Ovary (tissue), 10 donors: ENCODE measurements at places on chromosomes 7 and 10. TPM values are rescaled to one million over a fixed set of nuclear protein-coding genes. Genes with fewer than 3 reads are reported as not detected.

TCAF1 gene
- total RNA-seq: 75.8 TPM

FLNC gene
- total RNA-seq: 16.4 TPM

ADGRA1 gene
- 0.07 TPM for total RNA-seq

ARHGAP19 gene
- 18.1 TPM for total RNA-seq

CCDC7 gene
- total RNA-seq: 83.4 TPM

TNRC18 gene
- 76.4 TPM for total RNA-seq

AOC1 gene
- total RNA-seq: not detected

PNLIPRP1 gene
- 0.34 TPM for total RNA-seq

KDM7A gene
- total RNA-seq: 4.8 TPM

OR13A1 gene
- total RNA-seq: not detected

ACSL5 gene
- total RNA-seq: 20.6 TPM

RTKN2 gene
- total RNA-seq: 0.46 TPM

WNT8B gene
- not detected for total RNA-seq

LIPM gene
- total RNA-seq: not detected

SLC18A3 gene
- total RNA-seq: not detected

GRCh38 chr10:67076144-67076543 lies 150.3 kb downstream of the LRRTM3 start:
- DNase-seq: no peak

- DNase-seq: no peak
Measured at GRCh38 chr10:132094581-132095234, 29.0 kb downstream of the JAKMIP3 start.

DNA sequence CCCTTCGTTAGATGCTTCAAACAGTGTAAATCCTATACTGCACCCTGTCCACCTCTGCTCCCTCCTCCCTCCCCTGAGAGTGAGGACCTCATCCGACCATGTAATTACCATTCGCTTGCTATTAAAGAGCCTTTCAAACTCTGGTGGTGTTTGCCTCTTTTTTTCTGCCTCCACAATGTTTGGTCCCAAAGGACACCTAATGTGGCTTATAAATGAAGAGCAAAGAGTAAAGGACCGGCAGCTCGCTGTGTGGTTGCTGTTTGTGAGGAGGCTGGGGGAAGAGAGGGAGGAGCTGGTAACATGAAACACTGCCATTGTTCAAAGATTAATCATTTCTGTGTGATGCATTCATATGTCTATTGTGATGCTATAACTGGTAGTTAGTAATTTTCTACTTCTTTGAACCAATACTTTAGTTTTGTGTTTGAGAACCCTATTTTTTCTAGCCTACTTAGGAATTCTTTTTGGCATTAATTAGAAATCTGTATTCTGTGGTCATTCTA lies 27.9 kb downstream of the MTURN start:
- DNase-seq: no peak

- DNase-seq: no peak
Measured at GRCh38 chr10:58773341-58773740, 260.7 kb downstream of the BICC1 start.

DNA sequence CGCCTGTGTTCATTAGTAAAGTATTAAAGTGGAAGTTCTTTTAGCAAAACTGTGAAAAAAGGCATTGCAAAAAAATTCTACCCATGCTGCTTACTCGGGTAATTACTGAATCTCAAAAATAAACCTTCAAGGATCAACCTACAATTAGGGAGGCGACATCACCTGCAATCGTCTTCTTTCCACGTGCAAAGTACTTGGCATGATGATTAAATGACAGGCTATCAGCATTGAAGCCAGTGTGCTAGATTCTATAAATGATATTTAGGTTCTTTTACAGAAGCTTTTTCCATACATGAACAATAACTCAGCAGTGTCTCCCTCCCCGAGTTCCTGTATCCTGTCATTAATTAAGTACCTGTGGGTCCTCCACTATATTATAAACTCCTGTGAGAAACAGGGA lies 105.8 kb downstream of the SFMBT2 start:
- DNase-seq: no peak

DNA sequence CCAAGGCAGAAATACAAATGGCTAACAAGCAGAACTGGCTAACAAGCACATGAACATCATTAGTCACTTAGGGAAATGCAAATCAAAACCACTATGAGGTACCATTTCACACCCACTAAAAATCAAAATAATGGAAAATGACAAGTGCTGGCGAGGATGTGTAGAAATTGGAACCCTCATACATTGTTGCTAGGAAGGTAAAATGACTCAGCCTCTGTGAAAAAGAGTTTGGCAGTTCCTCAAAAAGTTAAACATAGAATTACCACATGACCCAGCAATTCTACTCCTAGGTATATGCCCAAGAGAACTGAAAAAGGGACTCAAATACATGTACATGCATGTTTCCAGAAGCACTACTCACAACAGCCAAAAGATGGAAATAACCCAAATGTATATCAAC lies 52.8 kb upstream of the ANAPC16 start:
- DNase-seq: no peak

DNA sequence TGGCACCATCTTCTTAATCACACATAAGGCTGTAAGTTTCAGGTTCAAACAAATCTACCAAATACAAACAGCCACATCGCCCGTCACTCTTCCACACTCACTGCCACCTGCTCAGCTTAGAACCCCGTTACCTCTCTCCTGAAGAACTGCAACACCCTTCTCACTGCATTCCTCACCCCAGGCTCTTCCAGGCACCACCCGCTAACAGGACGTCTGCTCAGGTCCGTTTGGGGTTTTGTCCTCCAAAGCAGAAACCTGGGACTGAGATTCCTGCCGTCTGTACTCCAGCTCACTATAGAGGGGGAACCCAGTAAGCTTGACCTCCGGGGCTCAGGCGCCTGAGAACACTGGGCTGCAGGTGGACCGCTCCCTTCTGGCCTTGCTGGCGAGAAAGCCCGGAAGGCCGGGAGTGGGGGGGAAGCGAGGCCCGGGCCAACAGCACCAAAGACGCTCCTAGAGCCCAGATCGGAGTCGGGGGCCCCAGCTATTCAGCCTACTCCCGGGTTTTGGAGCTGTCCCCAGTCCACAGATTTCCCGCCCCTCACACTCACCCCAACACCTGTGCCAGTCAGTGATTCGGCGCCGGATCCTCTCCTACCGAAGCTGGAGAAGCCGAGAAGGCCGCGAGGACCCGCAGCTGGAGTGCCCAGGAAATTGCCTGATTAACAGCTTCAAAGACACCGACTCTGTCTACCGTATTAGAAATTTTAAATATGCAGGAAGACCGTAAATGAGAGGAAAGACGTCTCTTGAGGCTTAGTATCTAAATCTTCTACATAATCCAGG lies at the start of gene AP3M1:
TSS of gene AP3M1 (minus strand) at position 625 of the 786 bp plus-strand sequence. CDS start 12,449 bp downstream, outside the sequence.
- peak; percentile 84 for DNase-seq

GRCh38 chr7:47498229-47499056 lies 83.5 kb downstream of the TNS3 start:
- DNase-seq: no peak

DNA sequence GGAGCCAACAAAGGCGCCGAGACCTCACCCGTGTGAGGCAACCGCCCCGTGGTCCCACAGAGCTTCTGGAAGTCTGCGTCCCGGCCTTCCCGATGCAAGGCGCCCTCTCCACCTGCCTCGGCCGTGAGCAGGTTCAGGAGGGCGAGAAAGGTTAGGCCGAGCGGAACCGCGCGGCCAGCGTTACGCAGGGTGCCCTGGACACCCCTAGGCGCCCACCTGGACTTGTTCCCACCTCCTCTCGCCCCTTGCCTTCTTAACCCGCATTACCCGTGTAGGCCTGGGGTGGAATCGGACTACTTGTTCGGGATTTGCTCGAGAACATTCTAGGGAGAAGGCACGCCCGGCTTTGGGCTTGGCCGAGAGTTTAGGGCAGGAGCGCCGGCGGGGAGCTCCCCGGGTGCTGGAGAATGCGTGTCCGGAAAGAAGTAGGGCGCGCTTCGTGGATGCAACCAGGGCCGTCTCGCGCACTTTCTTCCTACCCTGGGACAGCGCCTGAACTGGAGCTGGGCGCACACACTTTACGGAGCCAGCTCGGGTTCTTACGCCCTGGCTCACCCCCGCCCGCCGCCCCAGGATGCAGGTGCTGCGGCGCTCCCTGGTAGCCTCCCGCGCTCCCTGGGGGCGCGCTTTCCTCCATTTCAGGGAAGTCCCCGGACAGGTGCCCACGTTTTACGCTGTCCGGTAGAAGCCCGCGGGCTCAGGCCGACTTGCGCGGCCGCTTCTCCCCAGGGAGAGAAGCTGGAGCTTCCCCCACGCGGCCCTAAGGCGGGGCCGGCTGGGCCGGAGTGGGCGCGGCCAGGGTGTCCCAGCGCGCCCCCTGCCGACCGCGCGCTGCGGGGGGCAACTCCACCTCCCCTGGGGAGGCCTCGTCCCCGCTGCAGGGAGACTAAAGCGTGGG lies 74.5 kb downstream of the INSIG1 start:
- DNase-seq: no peak

- no peak for DNase-seq
Measured at GRCh38 chr7:79489371-79489770, 35.9 kb upstream of the MAGI2 start.

GRCh38 chr10:22379059-22379458 lies 33.8 kb downstream of the SPAG6 start:
- no peak for DNase-seq

GRCh38 chr10:73263693-73264347 lies 11.4 kb upstream of the MRPS16 start:
- DNase-seq: no peak

DNA sequence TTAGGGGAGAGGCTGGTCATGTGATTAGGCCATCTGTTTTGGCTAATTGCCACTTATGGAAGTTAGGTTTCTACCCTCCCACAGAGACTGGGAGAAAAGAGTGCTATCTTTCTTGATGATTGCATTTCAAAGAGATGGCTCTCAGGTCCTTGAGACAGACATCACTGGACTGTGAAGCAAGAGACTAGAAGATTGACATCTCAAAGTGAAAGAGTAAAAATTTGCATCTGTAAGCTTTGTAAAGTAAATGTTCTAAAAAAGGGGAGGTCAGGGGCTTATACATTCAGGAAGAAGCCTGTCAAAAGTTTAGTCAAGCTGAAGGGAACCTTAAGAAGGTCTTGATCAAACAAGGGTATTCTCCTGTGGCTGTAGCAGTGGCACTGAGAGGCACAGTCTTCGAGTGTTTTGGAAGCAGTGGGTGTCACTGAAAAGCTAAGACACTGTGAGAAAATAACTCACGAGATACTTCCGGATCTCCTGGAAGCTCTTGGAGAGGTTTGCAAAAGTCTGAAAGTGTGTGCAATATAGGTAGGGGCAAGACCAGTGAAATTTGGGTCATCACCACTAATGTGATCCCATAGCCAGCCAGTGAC lies 342.1 kb downstream of the PHF14 start:
- no peak for DNase-seq

DNA sequence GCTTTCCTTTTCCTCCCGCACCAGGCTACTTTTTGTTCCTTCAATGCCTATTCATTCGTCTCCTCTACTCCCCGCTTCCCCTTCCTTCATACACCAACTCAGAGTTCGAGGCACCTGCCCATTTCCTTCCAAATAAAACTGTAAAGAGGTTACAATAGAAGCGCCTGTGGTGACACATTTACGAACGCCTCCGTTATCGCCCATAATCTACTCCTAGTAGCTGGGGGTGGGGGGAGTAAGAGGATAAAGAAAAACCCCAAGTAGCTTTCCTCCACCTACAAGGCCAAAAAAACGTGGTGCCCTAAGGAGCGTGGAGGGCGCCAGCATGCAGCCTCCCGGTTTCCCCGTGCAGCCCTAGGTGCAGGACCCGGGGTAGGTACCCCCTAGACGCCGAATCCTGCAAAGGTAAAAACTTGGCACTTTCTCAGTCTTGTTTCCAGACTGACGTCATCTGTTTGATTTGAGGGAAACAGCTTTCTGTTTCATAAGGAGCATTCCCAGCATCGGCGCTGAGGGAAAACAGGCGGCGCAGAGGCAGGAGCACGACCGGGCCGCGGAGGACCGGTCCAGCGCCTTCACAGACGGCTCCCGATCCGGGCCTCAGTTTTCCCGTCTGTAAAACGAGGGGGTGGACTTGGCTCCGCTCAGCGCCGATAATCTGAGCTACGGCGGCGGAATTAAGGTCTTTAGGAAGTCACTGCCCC lies 922 bp downstream of the PPA1 start:
- DNase-seq: peak; percentile 37

GRCh38 chr10:79376078-79376628 lies 28.9 kb downstream of the PPIF start:
- no peak for DNase-seq

GRCh38 chr10:126087153-126087680 lies 190.9 kb downstream of the FANK1 start:
- DNase-seq: no peak

DNA sequence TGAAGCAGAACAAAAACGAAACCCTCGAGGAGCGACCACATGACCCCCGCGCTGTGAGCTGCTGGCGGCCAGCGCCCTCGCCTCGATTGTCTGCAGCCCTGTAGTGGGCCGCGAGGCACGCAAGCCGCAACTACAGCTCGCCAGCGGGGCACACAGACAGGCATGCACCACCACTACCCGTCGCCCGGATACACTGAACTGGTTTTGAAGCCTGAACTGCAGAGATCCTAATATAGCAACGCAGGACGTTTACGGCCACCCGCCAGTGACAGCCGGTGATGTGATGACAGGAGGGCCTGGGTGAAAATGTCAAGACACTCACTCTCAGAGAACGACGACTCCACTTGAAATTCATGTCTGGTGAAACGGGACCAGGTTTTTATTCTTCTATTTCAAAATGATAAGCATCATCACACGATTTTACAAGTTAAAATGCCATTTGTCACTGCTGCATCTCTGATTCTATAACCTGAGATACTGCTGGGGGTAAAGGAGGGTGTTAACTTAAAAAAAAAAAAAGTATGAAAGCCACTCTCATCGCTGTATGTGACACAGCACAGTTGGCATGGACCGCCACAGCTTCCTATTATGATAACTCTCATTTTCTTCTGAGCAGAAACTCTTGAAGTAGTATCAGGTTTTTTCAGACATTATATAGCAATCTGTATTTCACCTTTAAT lies 120.3 kb upstream of the DIP2C start:
- no peak for DNase-seq

DNA sequence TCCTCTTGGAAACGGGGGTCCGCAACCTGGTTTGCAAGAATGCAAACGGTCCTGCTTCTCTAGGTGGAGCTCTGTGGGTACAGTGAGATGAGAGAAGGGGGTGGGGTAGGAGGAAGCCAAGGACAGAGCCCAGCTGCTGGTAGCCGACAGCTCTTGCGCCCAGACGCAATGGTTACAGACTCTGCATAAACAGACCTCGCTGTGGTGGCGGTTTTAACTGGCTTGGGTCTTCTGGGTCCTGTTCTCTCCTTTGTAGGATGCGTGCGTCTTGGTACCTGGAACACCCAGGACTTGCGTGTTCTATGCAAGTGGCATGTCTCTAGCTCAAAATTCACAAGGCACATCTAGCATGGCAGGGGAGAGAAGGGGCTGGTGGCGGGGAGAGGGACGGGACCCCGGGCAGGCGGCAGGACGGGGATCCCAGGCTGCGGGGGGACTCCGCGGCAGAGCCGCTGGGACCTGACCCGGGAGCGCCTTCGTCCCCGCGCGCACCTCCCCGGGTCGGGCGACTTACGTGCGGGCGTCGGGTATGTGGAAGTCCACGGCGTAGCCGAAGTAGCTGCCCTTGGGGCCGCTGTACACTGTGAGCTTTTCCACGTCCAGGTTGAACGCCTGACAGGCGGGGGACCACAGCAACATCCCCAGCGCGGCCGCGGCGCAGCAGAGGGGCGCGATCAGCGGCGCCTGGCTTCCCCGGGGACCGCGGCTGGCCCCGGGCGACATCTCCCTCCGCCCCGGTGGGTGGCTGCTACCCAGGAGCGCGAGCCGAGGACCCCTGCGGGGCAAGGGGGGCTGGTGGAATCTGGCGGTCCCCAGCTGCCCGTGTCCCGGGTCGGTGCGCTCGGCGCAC lies 448 bp downstream of the ITGA8 start:
- peak; percentile 31 for DNase-seq

GRCh38 chr10:88409236-88409635 lies 173.9 kb downstream of the RNLS start:
- DNase-seq: no peak

- no peak for DNase-seq
Measured at GRCh38 chr7:101934618-101935017, 117.2 kb downstream of the CUX1 start.
